Endodermal cell (in vitro differentiated cells): ENCODE measurements at places on chromosomes 2 and 18.

DNA sequence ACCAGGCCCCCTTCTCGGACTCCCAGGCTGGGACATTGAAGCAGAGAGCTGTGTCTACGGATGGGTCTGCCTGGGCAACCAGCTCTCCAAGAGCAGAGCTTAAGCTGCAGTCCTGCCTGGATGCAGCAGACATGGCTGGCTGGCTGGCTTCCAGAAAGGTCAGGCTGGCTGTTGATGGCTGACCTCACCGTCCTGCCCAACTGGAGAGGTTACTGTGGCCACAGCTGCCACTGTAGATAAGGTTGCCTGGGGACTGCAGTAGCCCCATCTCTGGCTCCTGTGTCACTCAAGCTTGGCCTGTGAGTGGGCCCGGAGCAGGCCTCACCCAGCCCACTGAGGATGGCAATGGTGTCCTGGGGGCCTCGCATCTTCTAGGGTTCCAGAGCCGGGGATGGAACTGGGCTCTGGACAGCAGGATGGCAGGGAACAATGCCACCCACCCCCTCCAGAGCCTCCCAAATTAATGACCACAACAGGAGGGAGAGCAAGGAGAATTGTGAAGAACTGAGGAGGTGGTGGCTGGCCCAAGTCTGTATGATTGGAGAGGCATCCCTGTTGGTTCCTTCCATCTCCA is 37.0 kb upstream of the FOSL2 start:
- no peak for DNase-seq

DNA sequence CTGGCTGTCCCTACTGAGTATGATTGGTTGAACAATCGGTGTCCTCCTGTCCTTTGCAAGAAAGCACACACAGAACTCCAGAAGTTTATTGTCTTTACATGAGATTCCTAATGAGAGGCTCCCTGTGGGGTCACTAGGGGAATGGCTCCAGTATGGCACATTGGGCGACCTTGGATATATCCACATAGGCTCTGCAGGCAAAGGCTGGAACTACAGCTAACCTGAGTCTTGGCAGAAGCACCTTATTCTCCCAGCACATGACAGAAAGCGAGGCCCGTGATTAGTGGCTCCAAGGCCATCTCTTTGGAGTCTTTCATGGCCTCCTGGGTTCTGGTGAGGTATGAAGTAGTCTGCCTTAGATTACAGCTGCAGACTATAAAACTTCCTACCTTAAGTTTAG is 49.0 kb downstream of the ZDBF2 start:
- peak; percentile 70 for DNase-seq

DNA sequence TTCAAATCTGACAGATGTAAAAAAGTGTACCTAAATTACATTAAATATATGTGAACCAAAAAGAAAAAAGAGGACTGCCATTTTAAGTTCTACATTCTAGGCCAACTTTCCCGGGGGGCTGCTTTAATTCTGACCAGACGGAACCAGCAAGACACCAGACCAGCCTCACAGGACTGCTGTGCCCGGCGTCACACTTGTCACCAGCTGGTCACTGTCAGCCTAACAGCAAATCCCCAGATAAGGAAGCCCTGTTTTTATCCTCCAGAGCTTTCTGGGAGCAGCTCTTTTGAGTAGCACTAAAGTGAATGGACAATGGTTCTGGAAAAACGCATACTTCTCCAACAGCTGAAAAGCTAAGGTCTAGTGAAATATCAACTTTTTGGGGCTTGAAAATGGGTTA is 35.6 kb downstream of the CYB5A start:
- DNase-seq: peak; percentile 57

GRCh38 chr2:80496775-80497174 is 192.2 kb upstream of the LRRTM1 start:
- DNase-seq: no peak

- no peak for DNase-seq
Observed at GRCh38 chr2:117126656-117127055, 687.8 kb upstream of the DDX18 start.
